A549 (cell line): ENCODE measurements at places on chromosomes 1 and 21. TPM values are rescaled to one million over a fixed set of nuclear protein-coding genes. Genes with fewer than 3 reads are reported as not detected.

TRABD2B gene
- polyA plus RNA-seq = 0.18 to 0.29 TPM (median 0.21 TPM) in 3 replicates

TACSTD2 gene
- not detected in 3 replicates for polyA plus RNA-seq

TINAGL1 gene
- 0.88 to 1.2 TPM (median 1.1 TPM) in 3 replicates for polyA plus RNA-seq

- DNase-seq = no peak
These were observed 34.9 kb upstream of the TSNAX start for GRCh38 chr1:231493421-231494185.

- DNase-seq = no peak
These were observed 2.0 kb downstream of the ARHGEF16 start for GRCh38 chr1:3456449-3456963.

GRCh38 chr1:216045400-216045799 lies 377.8 kb downstream of the USH2A start:
- DNase-seq = no peak

DNA sequence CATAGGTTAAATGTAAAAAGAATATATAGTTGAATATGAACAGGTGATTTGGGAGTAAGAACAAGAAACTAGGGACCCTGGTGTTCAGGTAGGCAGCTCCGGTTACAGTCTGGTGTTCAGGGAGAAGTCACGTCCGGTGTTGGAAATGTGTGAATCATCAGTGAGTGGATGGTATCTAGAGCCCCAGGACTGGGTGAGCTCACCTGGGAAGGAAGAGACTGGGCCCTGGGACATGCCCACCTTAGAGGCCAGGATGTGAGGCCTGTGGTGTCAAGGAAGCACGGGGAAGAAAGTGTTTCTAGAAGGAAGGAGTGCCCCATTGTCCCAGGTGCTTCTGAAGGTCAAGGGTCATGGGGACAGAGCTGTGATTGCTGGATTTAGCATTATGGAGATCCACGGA lies 1.5 kb upstream of the GJB3 start:
- DNase-seq = no peak
